Activated naive CD4-positive, alpha-beta T cell (primary cell): ENCODE measurements at places on chromosomes 7 and 10.
A peak's percentile ranks its signal among the peaks of the same experiment; 100 is the strongest.

GRCh38 chr10:100148353-100149211 is 37.2 kb downstream of the ERLIN1 start:
- peak; percentile 23 for DNase-seq

DNA sequence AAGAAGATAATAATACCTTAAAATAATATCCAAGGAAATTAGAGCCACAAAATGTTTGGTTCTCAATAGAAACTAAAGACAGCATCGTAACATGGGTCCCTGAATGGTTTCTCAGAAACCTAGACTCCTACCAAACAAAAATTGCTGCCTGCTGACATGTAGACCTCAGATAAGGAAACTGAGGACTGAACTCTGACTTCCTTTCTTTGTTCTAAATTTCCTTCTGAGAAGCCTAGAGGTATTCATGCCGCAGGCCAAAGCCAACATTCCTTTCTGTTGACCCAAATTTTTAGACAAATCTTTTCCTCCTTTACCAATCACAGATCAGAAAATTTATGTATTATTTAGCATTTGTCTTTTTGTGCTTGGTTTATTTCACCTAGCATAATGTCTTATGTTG is 816.7 kb upstream of the PHF14 start:
- DNase-seq, result no peak

- no peak for DNase-seq
Observed at GRCh38 chr10:36050763-36051499, 408.8 kb upstream of the FZD8 start.

DNA sequence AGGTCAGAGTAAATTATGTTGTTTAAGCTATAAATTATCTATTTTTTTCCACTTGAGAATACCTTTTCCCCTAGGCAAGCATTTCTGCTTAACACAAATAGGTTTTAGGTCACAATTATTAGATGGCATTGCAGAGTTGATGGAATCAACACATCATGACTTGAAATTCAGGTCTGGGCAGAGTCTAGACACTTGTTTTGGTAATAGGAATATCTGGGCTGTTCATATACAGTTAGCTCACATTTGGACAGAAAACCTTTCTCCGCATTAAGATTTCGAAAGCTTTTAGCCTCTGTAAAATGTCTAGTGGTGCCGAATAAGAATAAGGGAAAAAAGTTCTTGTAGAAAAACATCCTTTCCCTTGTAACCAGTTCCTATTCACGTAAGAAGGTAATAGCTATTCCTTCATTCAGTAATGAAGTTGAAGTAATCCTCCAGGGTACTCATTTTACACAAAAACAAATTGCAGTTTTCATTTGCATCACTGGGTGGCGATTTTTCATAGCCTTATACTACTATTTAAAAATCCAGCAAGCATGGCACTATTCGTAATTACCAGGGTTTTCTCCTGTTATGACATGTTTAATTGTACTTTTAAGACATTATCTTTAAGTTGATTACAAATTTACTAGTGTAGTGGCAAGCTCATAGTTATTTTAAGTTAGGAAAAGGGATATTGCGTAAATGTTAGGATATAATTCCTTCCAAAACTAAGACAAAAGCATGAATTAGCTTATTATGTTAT is 37.0 kb downstream of the RPA3 start:
- DNase-seq, result no peak

- no peak for DNase-seq
Observed at GRCh38 chr7:116786791-116787443, 75.5 kb upstream of the CAPZA2 start.

DNA sequence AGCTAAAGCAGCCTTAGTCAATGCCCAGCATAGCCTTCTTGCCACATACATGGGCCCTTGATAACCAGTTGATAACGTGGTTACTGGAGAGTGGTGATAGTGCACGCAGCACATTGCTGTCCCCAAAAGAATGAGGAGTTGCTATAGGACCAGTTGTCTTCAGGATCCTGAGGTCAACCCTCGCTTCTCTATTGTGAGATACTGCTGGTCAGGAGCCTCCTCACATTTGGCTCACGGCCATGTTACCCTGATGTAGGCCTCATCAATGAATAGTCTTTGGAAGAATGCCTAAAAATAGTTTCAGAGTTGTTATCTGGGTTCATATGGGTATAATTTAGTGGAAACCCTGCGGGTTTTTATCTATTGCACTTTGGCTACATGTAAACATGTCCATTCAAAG is 230.7 kb downstream of the VTI1A start:
- no peak for DNase-seq
